Activated T-cell treated with anti-CD3 and anti-CD28 coated beads, Interleukin-2, amount 50 U/mL, for 48 hours (primary cell): ENCODE measurements at places on chromosomes 13 and 19.

DNA sequence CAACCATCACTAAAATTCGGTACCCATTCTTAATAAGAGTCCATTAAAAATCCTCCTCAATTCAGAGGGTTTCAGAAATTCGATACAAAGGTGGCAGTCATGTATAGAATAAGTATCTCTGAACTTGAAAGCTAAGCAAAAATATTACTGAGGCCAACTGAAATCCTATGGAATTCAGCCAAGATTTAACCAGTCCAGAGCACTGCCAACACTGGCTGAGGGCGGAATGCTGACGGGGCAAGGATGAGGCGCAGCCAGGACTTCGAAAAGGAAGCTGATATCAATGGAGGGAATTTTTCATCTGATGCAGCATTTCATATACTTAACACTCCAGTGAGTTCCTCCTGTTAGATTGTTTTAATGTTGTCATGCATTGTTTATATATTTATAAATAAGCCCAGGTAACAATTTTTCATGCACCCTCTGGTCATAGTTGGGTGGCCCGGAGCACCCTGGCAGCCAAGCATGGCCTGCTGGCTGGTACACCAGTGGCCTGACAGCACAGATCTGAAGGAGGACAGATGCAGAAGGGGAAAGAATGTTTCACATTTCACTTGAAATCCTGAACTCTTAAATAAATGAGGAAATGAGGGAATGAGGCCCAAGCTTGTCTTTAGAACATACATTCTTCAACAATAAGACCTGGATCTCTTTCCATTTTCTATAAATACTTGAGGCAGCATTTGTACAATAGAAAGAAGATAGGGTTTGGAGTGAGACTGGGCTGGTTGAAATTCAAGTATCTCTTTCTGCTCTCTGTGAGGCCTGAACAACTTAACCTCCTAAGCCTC is 41.5 kb downstream of the WDFY2 start:
- no peak for DNase-seq

DNA sequence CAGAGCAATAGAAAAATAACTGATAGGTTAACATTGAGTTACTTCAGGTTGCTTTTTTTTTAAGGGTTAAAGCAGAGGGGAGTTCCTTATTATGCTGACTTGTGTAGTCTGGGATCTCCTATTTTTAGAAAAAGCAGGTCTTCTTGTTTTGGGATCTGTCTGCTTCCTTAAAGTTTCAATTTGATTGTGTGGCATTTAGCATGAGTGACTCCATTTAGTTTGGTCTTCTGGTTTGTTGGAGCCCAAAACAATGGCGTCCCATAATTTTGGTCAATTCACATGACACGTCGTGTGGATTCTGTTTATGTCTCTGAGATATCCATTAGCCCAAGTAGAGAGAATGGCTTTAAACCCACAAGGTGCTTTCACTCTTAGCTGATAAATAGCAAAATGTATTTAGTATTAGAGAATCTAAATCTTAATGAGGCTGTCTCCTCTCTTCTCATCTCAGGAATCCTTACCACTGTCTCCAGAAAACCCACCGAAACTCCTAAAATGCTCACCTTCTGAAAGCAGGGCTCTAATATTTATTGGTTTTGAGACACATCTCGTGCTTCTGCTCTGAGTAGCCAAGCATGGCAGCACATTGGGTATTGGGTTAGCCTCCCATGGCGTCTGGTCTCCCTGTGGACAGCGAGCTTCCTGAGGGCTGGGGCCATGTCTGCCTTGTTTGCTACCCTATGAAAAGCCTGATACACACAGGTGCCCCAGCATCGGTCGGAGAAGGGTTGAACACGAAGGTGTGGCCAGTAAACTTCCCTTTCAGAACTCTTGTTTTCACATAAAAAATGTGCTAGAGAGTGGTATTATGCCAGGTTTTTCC is 67.2 kb upstream of the GPR183 start:
- DNase-seq, result peak; percentile 21

DNA sequence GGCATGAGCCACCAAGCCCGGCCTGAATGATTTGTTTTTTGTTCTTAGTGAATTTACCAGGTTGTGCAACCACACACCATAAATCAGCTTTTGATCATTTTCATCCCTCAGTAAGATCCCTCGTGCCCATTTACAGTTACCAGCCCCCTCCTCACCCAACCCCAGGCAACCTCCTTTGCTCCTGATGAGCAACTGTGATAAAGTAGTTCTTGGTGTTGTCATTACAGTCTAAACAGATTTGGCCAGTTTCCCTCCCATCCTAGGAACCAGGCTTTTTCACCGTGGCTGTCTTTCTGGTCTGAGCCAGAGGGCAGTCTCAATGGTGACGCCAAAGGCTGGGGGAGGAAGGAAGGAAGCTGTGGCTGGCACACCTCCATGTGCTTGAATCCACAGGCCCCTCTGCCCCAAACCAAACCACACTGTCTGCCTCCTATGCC is 61.2 kb upstream of the WDFY2 start:
- no peak for DNase-seq

DNA sequence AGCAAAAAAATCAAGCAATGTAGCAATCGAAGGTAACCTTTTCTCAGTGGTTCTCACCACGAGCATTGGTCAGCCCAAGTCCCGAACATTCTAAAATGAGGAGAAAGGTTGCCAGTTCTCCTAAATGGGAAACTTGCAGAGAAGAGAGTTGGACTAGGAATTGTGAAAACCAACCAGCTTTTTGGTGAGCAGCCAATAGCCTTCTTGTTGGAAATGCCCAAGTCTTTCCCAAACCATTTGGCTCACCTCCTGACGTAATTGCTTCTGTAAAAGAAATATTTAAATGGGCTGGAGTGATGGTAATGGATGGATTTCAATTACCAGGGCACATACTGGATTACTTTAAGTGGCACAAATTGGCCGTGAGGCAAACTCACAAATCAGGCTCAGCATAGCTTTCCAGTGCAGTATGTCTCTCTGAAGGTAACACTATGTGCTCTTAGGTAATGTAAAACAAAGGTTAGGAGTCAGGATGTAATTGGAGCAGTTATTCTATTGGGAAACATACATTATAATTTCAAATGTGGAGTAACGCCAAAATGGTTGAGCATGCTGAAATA is 423.2 kb downstream of the KLF5 start:
- no peak for DNase-seq

- no peak for DNase-seq
Measured at GRCh38 chr19:11861301-11861700, 12.8 kb downstream of the ZNF439 start.

- peak; percentile 88 for DNase-seq
Measured at GRCh38 chr19:19540715-19541515, 2.9 kb downstream of the CILP2 start.

DNA sequence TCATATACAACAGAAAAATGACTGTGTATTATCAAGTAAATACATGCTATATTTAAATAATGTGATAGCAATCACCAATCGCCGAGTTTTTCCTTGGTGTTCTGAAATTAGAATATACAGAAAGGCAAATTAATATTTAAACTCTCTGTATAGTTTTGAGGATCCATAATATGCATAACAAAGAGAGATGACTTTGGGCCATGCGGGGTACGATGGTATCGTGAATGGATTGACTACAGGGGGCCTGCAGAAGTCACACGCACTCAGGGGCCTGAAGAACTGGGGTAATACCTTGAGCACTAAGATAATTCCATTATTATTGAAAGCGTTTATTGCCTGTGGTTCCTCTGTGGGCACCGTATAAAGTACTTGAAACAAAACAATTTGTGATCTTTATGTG is 314.0 kb downstream of the TEX29 start:
- no peak for DNase-seq

- DNase-seq, result no peak
Measured at GRCh38 chr13:37273836-37274235, 168.4 kb upstream of the CSNK1A1L start.

- no peak for DNase-seq
Measured at GRCh38 chr13:33692531-33692930, 125.4 kb upstream of the RFC3 start.

GRCh38 chr13:69866555-69866954 is 241.1 kb upstream of the ATXN8OS start:
- DNase-seq, result no peak

DNA sequence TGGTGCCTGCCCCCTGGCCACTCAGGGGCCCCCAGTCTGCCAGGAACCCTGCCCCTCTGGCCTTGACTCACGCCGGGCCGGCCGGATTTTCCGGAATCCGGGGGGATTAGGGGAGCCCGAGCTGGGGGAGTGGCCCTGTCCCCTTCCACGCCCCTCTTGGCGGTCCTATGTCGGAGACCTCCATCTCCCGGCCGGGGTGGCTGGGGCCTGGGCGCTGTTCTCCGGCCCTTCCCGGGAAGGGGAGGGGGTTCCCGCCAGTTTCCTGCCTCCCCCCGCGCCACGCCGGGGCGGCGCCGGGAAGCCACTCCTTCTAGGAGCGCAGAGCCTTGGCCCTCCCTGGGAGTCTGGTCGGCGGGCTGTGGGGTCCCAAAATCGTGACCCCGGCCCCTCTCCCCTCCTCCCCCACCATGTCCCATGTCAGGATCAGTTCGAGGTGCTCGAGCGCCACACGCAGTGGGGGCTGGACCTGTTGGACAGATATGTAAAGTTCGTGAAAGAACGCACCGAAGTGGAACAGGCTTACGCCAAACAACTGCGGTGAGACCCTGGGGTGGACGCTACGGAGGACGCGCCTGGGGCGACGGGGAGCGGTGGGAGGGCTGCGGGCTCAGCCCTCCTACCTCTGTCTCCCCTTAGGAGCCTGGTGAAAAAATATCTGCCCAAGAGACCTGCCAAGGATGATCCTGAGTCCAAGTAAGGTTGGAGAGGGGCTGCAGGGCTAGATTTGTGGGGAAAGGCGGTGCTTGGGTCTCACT is 1.3 kb downstream of the TRIP10 start:
- peak; percentile 48 for DNase-seq

- DNase-seq, result no peak
Measured at GRCh38 chr19:41811036-41811435, 14.6 kb downstream of the CEACAM3 start.

DNA sequence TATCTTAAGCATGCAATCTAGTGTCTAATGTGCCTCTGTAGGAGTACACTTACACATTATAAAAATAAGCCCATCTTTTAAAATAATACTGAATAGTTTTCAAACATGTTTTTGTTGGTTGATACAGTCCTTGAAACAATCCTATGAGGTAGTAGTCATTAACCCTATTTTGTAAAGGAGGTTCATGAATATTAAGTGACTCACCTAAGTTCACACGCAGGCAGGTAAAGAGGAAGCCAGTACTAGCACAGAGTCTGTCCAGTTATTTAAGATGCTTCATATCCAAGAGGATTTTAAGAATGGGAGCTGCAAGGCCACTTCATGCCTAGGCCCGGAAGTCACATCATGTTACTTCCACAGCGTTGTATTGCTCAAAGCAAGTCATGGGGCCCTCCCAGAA is 121.0 kb upstream of the MAB21L1 start:
- no peak for DNase-seq

DNA sequence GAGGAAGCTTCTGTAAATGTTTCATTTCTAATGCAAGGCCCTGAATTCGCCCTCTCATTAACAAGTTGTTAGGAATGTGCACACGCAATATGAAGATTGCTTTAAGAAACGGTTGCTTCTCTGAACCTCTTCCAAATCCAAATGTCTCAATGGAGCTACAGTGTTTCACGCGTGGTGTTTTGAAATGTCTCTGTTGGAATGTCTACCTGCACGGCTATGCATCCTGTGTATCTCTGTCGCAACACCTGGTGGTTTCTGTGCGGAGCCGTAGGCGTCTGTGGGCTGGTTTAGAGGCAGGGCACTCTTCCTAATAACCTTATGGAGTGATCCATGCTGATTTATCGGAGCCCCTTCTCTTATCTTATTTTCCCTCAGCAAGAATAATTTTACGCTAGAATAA is 1584.2 kb upstream of the SLC10A2 start:
- DNase-seq, result no peak

GRCh38 chr13:50589139-50589538 is 254.4 kb downstream of the DLEU7 start:
- no peak for DNase-seq

DNA sequence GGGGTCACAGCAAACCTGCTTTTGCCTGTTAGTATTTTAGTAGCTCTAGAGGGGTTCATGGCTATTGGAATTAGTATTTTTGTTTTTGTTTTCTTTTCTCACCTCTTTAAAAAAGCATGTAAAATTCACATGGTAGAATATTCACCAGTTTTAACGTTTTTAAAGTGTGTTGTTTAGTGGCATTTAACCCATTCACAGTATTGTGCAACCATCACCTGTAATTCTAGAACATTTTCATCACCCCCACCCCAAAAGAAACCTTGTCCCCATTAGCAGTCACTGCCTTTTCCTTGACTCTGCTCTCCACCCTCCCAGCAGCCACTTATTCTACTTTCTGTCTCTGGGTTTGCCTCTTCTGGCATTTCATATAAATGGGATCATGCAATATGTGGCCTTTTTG is 39.8 kb downstream of the GATAD2A start:
- DNase-seq, result no peak

DNA sequence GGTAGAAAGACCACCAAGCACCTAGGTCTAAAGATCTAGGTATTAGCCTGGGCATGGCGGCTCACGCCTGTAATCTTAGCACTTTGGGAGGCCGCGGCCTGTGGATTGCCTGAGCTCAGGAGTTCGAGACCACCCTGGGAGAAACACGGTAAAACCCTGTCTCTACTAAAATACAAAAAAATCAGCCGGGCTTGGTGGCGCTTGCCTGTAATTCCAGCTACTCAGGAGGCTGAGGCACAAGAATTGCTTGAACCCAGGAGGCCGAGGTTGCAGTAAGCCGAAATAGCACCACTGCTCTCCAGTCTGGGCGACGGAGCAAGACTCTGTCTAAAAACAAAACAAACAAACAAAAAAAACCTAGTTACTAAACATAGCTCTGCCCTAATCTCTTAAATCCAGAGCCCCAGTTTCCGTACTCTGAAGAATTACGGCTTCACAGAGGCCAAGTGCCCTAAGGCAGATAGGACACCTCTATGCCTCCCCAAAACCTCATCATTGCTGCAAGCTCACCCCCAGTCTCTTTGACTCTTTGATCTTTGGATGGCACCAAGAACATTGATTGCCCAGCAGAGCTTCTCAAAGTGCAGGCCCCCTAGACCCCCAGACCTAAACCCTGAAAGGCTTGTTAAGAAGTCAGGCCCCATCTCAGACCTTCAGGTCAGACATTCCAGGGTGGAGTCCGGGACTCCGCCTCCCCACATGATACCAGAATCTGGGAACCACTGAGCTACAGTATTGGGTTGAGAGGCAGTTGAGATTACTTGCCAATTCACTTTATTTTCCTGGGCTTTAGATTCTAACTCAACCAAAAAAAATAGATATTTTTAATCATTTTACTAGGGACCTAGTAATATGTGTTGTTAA is 2.8 kb downstream of the COL4A2 start:
- no peak for DNase-seq

DNA sequence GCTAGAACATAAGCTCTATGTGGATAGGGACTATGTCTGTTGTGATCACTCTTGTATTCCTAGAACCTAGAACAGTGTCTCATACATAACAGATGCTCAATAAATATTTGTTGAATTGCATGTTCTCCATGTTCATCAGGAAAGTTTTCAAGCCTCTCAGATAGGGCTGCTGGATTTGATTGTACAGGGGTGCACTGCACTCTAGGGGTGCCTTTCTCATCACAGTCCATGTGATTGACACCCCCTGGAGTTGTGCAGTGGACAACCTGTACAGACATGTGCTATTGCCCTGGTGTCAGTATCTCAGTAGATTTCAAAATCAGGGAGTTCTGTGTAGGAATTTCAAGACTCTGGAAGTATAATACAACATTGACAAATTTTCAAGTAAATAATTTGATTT is 58.9 kb downstream of the MBNL2 start:
- no peak for DNase-seq

- no peak for DNase-seq
Measured at GRCh38 chr19:18494267-18494607, 27.6 kb downstream of the ELL start.
